Testis (tissue), 5 donors: ENCODE measurements at places on chromosomes 5 and 9. TPM values are rescaled to one million over a fixed set of nuclear protein-coding genes. Genes with fewer than 3 reads are reported as not detected.

DNA sequence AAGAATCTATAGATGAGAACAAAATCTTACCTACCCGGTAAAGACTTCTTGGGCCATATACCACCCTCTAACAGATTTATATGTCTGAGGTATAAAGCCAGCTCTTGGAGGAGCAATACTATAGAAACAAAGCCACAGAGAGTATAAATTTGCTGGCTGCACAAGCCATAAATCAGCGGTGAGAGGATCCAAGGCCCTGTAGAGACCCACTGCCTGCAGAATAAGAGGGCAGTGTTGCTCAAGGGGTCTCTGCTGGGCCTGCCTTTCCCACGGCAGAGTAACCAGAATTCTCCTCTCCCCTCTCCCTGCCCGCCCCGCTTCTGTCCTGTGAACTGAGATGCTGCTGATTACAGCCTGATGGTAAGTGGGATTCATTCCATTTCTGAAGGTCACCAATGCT, 89.2 kb downstream of the NDFIP1 start:
- H3K27ac ChIP-seq, result no peak overlapping the region
- no peaks in the 10 kb centered on the region for H3K27me3 ChIP-seq
- H3K4me1 ChIP-seq, result no peaks in the 10 kb centered on the region
- no peak for DNase-seq
- H3K36me3 ChIP-seq, result no peaks in the 10 kb centered on the region

Gene PCDHGA10
- total RNA-seq, result 11.3 TPM

- no peak overlapping the region for H3K4me3 ChIP-seq
- no peak overlapping the region for H3K27ac ChIP-seq
- H3K36me3 ChIP-seq, result no peaks in the 10 kb centered on the region
- DNase-seq, result no peak
Observed at GRCh38 chr9:108108280-108108851, 618.8 kb upstream of the KLF4 start.

Gene TAF11L8
- total RNA-seq, result not detected

DNA sequence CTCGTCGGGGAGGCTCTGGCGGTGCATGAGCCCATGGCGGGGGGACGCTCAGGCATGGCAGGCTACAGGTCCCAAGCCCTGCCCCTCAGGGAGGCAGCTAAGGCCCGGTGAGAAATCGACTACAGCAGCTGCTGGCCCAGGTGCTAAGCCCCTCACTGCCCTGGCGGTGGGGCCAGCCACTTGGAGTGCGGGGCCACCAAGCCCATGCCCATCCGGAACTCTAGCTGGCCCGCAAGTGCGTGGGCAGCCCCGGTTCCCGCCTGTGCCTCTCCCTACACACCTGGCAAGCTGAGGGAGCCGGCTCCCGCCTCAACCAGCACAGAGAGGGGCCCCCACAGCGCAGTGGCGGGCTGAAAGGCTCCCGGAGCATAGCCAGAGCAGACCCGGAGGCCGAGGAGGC, 1896.9 kb upstream of the CDH6 start:
- no peaks in the 10 kb centered on the region for H3K4me1 ChIP-seq
- no peak overlapping the region for H3K27ac ChIP-seq
- peak overlapping the region; percentile 34 for H3K4me3 ChIP-seq
- no peaks in the 10 kb centered on the region for H3K27me3 ChIP-seq
- no peak for DNase-seq

GRCh38 chr5:110785356-110785755, 46.5 kb downstream of the SLC25A46 start:
- H3K4me1 ChIP-seq, result no peaks in the 10 kb centered on the region
- H3K27ac ChIP-seq, result no peak overlapping the region
- no peaks in the 10 kb centered on the region for H3K27me3 ChIP-seq
- H3K36me3 ChIP-seq, result no peaks in the 10 kb centered on the region
